ENCODE measurements at places on chromosomes 16 and 17.

DNA sequence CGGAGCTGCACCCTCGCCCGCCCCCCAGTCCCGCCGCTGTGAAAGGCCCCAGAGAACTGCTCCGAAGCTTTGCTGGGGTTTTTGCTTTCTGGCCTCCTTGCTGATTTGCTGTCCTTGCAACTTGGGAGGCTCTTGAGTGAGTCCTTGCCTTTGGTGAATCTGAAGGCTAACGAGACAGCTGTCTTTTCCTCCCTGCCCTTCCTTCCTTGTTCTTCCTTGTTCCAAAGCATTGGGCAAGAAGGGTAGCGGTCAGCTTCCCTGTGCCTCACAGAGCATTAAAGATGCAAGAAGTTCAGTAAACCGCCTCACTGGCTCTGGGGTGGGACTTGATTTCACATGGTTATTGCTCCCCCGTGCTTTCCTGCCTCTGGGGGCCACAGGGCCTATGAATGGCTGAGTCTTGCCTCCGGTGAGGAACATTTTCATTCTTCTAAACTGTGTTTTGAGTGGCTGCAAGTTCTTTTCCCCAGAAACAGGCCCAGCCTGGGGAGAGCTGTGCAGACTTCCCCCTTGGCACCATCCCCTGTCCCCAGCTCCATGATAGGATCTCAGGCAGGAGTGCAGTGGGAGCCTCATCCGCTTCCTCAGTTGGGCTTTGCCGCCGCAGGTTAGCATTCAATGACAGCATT, 1.4 kb downstream of the YPEL2 start:
- DNase-seq: no peak

DNA sequence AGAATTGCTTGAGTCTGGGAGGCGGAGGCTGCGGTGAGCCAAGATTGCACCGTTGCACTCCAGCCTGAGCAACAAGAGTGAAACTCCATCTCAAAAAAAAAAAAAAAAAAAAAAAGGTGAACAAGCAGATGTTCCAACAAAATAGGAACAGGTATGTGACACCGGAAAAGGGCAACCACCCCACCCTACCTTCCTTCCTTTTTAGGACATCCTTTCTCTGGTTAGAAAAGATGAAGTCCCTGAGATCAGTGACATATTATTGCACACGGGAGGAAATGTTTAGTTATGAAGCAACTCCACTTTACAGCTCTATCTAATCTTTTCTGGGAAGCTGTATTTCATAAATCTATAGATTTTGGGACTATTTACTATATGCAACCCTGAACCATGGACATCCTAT, 114.2 kb upstream of the MON1B start:
- no peak for DNase-seq

- no peak for DNase-seq
Observed at GRCh38 chr17:1789936-1790335, 28.1 kb downstream of the SERPINF1 start.

- no peak for DNase-seq
Observed at GRCh38 chr16:56068314-56068713, 123.0 kb upstream of the GNAO1 start.
